ENCODE measurements at places on chromosomes 4 and X.

DNA sequence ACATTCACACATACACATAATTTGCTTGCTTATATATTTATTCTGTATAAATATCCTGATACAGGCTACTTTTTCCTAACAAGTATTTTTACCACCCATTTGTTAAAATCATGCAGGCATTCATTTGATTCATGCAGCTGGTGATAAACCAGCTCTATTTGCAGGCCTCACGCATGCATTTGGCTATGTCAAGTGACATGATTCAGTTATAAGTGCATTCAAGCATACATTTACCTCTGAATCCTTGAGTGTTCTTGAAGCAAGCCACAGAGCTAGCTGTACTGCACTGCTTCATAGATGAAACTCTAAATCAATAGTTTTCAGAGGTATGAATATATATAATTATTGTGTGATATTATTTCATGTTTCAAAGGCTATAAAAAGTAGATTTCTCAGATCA, 544.0 kb upstream of the AGA start:
- no peak for DNase-seq

- DNase-seq: no peak
Measured at GRCh38 chrX:106615041-106615440, 3.3 kb downstream of the RADX start.

GRCh38 chr4:185068837-185069236, 50.5 kb downstream of the HELT start:
- no peak for DNase-seq

GRCh38 chrX:9416562-9417348, 48.1 kb upstream of the TBL1X start:
- DNase-seq: peak; percentile 41

GRCh38 chrX:102129473-102129872, 4.0 kb downstream of the TCEAL2 start:
- DNase-seq: no peak

DNA sequence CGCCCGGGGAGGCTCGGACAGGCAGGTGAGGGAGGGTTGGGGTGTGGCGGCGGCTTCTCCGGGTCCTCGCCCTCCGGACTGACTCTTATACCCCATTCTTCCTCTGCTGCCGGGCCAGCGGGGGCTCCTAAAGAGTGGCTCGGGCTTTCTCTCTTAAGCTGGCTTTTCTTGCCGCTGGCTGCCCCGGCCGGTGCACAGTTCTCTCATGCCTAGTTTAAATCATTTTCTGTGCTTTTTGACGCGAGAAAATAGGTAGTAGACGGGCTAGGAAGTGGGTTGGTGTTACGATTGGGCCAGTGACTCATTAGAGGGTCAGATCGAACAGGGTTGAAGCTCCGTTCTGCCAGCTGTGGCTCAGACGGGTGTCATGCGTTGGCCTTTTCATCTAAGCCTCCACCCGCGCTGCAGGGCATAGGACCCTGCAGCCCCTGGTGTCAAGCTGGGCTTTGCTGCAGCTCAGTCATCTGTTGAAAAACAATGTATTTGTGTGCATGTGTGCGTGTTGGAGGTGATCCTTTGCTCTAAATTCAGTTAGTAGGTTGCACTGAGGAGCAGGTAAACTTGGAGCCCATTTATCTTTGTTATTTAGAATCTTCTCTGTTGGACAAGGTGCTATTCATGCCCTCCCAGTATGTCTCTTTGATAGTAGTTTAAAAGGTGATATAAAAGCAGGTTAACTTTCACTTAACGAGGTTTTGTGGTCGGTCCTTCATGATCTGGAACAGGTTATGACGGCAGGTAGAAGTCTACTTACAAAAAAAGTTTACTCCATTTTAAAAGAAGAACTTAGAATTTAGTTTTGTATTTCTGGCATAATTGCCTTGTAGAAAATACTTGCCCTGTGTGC, 802 bp downstream of the BMP2K start:
- peak; percentile 46 for DNase-seq

DNA sequence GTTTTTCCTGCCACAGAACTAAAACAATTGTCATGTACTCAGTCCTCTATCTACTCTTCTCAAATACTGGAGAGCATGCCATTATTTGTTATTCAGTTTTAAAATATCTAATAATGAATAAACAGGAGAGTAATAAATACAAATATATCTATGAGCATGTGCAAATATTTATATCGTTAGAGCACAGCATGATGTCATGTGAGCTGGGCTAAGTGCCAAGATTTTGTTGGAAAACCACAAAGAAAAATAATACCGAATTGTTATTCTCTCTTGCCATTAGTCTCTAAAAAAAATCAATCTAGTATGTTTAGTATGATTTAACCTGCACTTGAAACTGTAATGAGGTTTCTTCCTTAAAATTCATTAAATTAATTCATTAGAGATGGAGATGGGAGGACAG, 97.3 kb downstream of the DDX60 start:
- DNase-seq: peak; percentile 82

- peak; percentile 46 for DNase-seq
Measured at GRCh38 chr4:140186651-140187315, 32.8 kb upstream of the MAML3 start.

GRCh38 chr4:11408233-11408967, 20.3 kb downstream of the HS3ST1 start:
- no peak for DNase-seq

DNA sequence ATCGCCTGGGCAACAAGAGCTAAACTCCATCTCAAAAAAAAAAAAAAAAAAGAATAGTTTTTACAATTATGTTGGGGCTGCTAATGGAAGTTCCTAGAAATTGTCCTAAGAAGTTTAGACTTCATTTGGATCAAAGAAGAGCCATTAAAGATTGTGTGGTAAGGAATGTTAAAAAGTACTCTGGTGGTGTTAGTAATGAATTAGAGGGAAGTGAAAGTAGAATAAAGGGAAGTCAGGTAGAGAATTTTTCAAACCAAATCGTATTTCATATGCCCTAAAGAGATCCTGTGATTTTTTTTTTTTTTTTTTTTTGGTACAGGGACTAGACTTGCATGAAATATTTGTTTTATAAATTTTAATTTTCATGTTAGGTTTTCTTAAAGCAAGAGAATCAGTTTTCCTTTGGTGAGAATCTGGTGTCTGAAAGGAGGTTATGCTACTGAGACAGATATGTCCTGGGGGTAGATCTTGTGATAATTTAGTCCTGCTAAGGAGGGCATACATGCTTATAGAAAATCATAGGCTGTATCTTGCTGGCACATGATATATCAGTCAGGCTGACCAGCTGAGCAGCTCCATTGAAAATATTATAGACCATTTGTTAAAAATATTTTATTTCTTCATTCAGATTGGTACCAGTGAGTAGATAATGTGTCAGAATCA, 10.7 kb downstream of the SEC24B start:
- no peak for DNase-seq

GRCh38 chr4:10196191-10196590, 79.6 kb upstream of the WDR1 start:
- no peak for DNase-seq

GRCh38 chr4:82491251-82491960, 61.0 kb downstream of the ENOPH1 start:
- no peak for DNase-seq

DNA sequence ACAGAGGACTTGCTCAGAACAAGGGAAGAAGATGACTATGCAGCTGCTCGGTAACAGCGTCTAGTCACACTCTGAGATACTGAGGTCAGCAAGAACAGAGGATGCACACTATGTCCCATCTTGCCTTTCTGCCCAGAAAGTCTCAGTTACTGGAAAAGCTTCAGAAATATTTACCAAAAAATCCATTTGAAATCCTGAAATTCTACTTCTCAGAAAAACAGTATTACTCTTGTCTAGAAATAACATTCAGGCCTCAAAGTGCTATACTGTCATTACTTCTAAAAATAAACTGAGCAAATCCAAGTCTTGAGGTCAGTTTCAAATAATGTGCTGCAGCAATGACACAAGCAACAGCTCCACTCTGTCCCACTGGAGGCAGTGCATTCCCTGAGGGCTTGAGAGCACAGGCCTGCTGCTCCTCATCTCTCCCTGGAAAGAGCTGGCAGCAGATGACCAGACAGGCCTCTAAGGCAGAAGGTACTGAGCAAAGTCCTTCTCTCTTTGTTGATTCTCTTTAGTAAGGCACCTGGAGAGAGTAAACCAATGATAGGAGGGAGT, 76.9 kb downstream of the CAMK2D start:
- peak; percentile 70 for DNase-seq

DNA sequence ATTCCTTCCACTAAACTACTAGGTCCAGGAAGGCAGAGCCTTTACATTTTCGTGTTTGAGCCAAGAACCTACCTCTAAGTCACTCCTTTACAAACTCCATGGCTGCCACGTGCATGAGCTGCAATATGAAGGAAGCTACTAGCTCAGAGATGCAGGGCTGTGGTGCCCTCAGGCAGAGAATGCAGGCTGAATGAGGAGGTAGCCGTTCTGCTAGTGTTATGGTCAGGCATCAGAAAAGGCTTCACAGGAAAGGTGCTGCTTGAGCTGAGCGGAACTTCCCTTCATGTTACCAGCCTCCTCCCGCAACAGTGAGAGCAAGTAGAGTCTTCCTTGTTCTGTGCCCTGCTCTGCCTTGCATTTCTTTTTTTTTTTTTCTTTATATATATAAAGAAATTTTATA, 148.3 kb upstream of the PACRGL start:
- no peak for DNase-seq

DNA sequence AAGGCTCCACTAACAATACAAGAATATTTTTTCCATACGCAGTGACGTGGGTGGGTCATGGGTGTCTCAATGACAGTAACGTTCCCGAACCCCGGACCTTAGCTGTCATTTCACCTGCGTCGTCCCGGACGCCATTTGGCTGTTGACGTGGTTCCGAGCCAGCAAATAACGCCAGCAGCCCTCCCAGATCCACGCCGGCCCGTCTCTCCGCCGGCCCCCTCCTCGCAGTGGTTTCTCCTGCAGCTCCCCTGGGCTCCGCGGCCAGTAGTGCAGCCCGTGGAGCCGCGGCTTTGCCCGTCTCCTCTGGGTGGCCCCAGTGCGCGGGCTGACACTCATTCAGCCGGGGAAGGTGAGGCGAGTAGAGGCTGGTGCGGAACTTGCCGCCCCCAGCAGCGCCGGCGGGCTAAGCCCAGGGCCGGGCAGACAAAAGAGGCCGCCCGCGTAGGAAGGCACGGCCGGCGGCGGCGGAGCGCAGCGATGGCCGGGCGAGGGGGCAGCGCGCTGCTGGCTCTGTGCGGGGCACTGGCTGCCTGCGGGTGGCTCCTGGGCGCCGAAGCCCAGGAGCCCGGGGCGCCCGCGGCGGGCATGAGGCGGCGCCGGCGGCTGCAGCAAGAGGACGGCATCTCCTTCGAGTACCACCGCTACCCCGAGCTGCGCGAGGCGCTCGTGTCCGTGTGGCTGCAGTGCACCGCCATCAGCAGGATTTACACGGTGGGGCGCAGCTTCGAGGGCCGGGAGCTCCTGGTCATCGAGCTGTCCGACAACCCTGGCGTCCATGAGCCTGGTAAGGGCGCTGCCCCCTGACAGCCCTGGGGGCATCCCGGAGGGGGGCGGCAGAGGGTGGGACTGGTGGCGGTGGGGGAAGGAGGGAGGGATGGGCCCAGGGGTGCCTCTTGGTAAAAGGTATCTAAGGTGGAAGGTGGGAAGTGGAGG, at the start of gene CPE:
TSS of gene CPE (plus strand) at position 264 of the 933 bp plus-strand sequence. CDS start at position 478, 214 bp downstream.
- peak; percentile 78 for DNase-seq

- no peak for DNase-seq
Measured at GRCh38 chr4:165928601-165929000, 55.6 kb downstream of the TLL1 start.

DNA sequence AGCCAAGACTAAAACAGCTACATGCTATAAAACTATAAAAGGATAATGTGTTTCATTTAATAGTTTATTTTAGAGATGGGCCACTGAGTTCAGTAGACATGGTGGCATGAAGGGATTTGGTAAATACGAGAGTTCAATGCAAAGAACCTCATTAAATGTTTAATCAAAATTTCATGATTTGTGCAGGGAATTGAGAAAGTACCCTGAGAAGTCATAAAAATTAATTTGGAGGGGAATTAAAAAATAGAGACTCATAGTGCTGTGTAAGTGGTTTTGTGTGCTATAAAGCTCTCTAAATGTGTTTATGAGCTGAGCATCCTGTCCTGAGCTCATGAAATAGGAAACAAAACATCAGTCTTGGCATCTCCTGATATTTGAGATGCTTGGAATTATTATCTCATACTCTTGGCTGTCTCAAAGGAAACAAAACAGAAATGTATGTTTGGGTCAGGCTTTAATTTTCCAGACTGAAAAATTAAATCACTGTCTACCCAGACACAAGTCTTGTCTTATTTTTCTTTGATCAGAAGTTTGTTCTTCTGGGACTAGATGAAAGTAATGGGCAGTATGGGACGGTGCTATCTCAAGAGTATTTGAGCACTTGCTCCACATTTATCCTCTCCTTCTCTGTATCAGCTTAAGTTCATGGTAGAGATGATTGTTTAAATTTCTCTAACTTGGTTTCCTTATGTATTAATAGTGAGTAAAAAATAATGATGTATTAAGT, 38.0 kb upstream of the EMCN start:
- DNase-seq: peak; percentile 2

DNA sequence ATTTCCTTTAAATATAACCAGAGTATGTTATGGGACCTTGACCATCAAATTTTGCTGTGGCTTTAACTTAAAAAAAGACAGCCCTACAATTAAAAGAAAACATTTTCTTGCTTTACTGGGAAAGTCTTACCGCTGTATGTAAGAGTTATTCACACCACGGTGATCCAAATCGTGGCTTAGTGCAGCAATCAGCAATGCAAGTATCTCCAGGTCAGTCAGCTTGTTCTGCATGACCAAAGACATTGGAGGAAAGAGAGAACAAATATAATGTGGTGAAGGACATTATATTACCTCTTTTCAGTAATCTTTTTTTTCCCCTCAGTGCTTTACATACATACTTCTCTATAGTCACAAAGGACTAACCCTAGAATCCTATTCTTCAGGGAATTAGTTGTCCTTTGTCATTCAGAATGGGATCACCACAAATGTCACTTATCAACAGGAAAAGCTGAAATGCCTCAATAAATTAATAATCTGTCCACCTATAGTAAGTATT, 109.6 kb downstream of the PDE5A start:
- DNase-seq: no peak

DNA sequence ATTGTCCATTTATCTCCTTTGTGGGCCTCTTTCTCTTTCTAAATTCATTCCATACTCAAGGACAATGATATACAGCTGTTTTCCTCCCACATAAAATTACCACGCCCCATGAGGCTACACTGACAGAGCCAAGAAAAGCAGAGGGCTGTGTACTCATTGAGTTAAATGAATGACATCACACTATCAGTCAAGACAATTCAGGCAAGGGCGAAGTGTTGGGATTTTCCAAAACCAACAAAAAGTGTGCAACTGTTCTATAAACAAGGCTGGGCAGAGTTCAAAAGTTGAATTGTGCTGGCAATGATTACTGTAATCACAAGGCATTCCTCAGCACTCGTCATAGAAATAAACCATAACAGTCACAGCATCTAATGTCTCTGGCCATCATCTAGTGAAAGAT, 799.6 kb upstream of the DIAPH2 start:
- peak; percentile 1 for DNase-seq

GRCh38 chrX:13005661-13006473, 31.0 kb downstream of the TMSB4X start:
- no peak for DNase-seq

- peak; percentile 35 for DNase-seq
Measured at GRCh38 chrX:63658920-63659319, 126.1 kb downstream of the ARHGEF9 start.

- no peak for DNase-seq
Measured at GRCh38 chr4:6446538-6447451, 25.6 kb downstream of the PPP2R2C start.

GRCh38 chr4:154939851-154940250, 158.8 kb downstream of the RBM46 start:
- DNase-seq: no peak

GRCh38 chrX:118718737-118719136, 8.7 kb upstream of the IL13RA1 start:
- DNase-seq: no peak
